ENCODE measurements at places on chromosomes 3 and 15. TPM values are rescaled to one million over a fixed set of nuclear protein-coding genes. Genes with fewer than 3 reads are reported as not detected.

CCDC54 gene
- not detected for total RNA-seq

DNAH12 gene
- total RNA-seq: 0.03 TPM

SLC6A20 gene
- total RNA-seq: not detected

ARHGAP31 gene
- 3.7 TPM for total RNA-seq

MAP6D1 gene
- total RNA-seq: not detected

SCG5 gene
- 3.1 TPM for total RNA-seq

CCK gene
- total RNA-seq: not detected

FMN1 gene
- total RNA-seq: 0.03 TPM

C3orf20 gene
- not detected for total RNA-seq

ABHD17C gene
- total RNA-seq: 4.0 TPM

CHRNA7 gene
- not detected for total RNA-seq

KLHL40 gene
- not detected for total RNA-seq

IL17RC gene
- total RNA-seq: 0.23 TPM

PLD1 gene
- total RNA-seq: 3.1 TPM

KAT2B gene
- 129 TPM for total RNA-seq

CISH gene
- 328 TPM for total RNA-seq

AHSG gene
- total RNA-seq: not detected
